ENCODE measurements at places on chromosomes 4 and X. TPM values are rescaled to one million over a fixed set of nuclear protein-coding genes. Genes with fewer than 3 reads are reported as not detected.
A peak's percentile ranks its signal among the peaks of the same experiment; 100 is the strongest.

The CHM gene
- 21.8 TPM for total RNA-seq

The CFAP99 gene
- total RNA-seq, result not detected

The UBE2K gene
- total RNA-seq, result 39.6 TPM

The ZDHHC15 gene
- total RNA-seq, result 0.69 TPM

The QRFPR gene
- not detected for total RNA-seq

The PLAC1 gene
- total RNA-seq, result not detected

The CXCL8 gene
- 1.2 TPM for total RNA-seq

The PABPC5 gene
- total RNA-seq, result not detected

DNA sequence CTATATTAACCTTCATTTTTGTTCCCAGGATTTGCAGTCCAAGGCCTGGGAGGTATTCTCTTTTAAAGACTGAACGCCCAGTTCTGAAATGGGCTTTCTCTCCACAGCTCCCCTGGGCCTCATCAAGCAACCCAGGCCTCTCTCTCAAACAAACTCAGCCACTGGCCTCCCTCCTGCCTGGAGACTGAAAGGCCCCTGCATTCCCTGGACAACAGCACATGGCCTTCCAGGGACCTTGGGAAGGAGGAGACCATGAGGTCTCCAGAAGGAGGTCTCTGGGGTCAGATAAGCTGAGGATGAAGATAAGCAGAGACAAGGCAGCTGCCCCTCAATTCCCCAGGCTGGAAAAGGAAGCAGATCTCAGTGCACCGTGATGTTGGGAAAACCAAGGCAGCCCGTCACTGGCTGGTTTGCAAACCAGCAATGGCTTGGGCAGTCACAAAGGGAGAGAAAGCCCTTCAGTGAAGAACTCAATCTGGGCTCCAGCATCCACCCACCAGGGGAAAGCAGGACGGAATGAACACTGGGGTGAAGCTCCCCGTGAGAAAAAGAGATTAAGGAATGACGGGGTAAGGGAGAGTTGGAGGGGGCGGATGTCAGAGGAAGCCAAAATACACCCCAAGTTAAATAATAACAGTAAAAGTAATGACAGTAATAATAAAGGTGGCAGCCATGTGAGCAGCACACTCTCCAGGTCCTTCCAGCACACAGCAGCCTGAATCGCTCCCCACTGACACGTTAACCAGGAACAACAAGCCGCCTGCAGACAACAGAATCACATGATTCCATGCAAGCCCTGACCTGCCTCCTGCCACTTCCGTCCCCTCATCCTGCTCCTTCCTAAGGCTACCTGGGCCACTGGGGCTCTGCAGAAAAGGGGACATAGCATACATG lies 22.3 kb downstream of the AMOT start:
- no peak overlapping the region for H3K27ac ChIP-seq
- no peaks in the 10 kb centered on the region for H3K27me3 ChIP-seq
- peaks cover 4% of the 10 kb centered on the region for H3K36me3 ChIP-seq
- no peak for DNase-seq
- no peaks in the 10 kb centered on the region for H3K4me1 ChIP-seq

DNA sequence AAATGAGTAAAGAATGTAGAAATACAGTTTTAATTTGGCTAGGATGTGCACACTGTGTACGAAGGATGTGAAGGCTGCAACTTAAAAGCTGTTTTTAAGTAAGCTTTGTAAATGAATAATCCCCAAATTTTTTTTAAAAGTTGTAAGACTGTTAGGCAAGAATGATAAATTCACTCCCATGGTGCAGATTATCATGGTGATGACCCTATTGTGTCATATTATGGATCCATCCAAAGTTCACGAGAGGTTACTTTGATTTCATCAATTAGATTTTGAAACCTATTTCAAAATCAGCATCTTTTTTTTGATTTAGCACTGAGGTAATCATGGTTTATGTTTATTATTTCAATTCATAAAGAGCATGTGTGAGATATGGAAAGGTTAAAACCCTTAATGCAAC lies 62.9 kb upstream of the ETNPPL start:
- no peaks in the 10 kb centered on the region for H3K4me1 ChIP-seq
- H3K4me3 ChIP-seq, result no peak overlapping the region
- DNase-seq, result no peak
- H3K27ac ChIP-seq, result no peak overlapping the region

DNA sequence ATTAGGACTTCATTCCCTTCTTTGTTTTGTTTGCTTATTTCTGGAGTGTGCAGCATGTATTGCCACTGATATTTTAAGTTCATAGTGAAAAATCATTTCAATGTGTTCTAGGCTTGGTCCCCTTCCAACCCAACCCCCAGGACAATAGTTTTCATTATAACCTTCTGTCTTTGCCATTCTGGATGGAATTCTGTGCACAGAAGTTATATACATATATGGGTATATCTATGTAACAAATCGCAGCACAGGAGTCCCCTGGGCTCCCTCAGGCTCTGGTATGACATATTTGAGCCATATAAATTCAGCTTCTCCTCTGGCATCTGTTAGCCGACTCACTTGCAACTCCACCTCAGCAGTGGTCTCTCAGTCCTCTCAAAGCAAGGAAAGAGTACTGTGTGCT lies at the start of gene TNMD:
Gene TNMD, plus strand, starts transcription at position 326 of the 400 bp plus-strand sequence. CDS start 83 bp downstream, outside the sequence.
- H3K4me3 ChIP-seq, result no peak within 1 kb of the TSS
- no peak within 1 kb of the TSS for H3K27ac ChIP-seq
- peaks cover 25% of the 10 kb centered on the region for H3K27me3 ChIP-seq
- no peak for DNase-seq

DNA sequence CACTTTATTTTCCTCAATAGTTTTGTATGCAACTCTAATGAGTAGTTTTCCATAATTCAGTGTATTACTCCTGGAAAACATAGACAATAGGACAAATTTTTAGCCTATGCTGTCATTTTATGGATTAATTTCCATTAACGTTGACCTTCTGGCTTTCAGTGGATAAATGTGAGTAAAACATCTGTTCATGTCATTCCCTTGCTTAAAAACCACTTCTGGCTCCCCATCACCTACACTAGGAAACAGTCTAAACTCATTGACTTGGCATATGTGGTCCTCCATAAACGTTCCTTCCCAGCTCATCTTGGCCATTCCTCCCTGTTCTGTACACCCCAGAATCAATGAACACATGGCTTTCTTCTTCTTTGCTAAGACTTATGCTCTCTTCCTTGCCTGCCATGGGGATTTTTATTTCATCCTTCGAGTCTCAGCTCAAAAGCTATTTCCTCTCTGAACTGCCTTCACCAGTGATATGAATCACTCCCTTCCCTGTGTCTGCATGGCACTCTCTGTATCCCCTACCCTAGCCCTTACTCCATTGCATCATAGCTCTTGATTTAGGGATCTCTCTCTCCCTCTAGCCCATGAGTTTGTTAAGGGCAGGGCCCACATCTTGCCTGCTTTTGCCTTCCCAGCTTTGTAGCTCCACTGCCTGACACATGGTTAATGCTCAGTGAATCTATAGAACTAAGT lies 34.8 kb downstream of the DOCK11 start:
- H3K4me1 ChIP-seq, result peaks cover 65% of the 10 kb centered on the region
- DNase-seq, result no peak
- peaks cover 3% of the 10 kb centered on the region for H3K36me3 ChIP-seq
- no peaks in the 10 kb centered on the region for H3K27me3 ChIP-seq

DNA sequence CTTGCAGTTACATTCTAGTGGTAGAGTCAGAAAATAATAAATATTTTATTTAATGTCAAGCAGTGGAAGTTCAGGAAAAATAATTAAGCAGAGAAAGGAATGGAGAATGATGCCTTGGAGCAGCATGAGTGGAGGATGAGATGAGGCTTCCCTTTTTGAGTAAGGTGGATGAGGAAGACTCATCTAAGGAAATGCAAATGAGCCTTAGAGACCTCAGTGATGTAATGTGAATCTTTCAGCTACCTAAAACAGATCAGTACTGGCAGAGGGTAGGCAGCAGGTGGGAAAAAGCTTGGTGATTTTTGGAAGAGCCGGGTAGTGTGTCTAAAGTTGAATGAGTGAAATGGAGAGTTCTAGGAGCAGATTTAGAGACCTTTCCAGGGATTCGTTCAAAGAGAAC lies 118.2 kb downstream of the GRID2 start:
- H3K4me3 ChIP-seq, result no peak overlapping the region
- no peak for DNase-seq

GRCh38 chr4:169900241-169900845 lies 125.9 kb downstream of the MFAP3L start:
- peaks cover 1% of the 10 kb centered on the region for H3K27me3 ChIP-seq
- H3K4me1 ChIP-seq, result no peaks in the 10 kb centered on the region
- no peaks in the 10 kb centered on the region for H3K36me3 ChIP-seq
- DNase-seq, result no peak
- no peak overlapping the region for H3K27ac ChIP-seq

DNA sequence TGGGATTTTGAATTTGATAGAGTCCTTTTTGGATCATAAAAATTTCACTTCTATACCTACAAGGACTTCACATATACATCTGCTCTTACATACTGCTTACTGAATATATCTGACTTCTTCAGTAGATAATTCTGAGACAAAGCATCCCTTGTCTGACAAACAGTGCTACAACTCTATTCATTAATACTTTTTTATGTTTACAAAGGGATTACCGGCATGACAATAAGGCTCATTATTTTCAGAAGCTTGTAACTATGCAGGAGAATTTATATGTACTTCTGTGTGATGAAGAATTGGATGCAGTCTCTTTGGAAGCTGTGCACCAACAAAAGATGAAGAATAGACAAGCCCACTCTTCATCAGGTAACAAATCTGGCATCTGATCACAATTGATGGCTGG lies 1070.3 kb downstream of the STIM2 start:
- no peaks in the 10 kb centered on the region for H3K36me3 ChIP-seq
- no peak overlapping the region for H3K4me3 ChIP-seq
- no peak for DNase-seq
- no peaks in the 10 kb centered on the region for H3K4me1 ChIP-seq

DNA sequence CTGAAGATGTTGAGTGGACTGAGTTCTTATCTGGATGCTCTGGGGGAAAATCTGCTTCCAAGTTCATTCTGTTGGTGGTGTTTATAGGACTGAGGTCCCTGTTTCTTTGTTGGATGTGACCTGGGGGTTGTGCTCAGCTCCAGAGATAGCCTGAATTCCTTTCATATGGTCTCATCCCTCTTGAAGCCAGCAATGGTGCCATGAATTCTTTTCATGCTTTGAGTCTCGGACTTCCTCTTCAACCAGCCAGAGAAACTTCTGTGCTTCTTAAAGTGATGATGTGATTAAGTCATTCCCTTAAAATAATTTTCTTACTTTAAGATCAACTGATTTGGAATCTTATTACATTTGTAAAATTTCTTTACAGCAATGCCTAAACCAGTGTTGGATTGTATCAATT lies 233.8 kb upstream of the UGT8 start:
- H3K4me3 ChIP-seq, result no peak overlapping the region
- H3K27ac ChIP-seq, result no peak overlapping the region
- no peaks in the 10 kb centered on the region for H3K4me1 ChIP-seq
- no peaks in the 10 kb centered on the region for H3K36me3 ChIP-seq

- H3K27me3 ChIP-seq, result no peaks in the 10 kb centered on the region
- H3K4me3 ChIP-seq, result no peak overlapping the region
- DNase-seq, result no peak
Observed at GRCh38 chrX:2317527-2318055, 183.2 kb downstream of the DHRSX start.

GRCh38 chr4:74692972-74693371 lies 101.4 kb downstream of the BTC start:
- H3K36me3 ChIP-seq, result no peaks in the 10 kb centered on the region
- H3K4me3 ChIP-seq, result no peak overlapping the region
- DNase-seq, result no peak
- no peaks in the 10 kb centered on the region for H3K4me1 ChIP-seq
- H3K27me3 ChIP-seq, result peaks cover 16% of the 10 kb centered on the region

GRCh38 chr4:7530932-7531639 lies 96.4 kb upstream of the PSAPL1 start:
- no peaks in the 10 kb centered on the region for H3K36me3 ChIP-seq
- H3K4me3 ChIP-seq, result no peak overlapping the region
- peaks cover 2% of the 10 kb centered on the region for H3K27me3 ChIP-seq

DNA sequence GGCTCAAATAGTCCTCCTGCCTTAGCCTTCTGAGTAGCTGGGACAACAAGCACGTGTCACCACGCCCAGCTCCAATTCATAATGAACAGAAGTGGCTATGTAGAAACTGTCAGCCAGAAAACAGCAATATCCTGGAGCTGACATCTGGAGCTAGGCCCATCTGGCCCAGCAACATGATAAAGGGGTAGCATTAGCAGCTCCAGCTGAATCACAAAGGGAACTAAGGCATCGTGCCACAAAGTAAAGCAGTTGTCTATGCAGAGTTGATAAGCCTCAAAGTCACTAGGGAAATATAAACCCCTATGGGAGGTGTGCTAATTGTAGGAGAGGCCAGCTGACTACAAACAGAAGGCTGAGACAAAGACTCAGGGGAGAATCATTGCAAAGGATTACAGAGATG lies 270.5 kb upstream of the GPC4 start:
- H3K36me3 ChIP-seq, result no peaks in the 10 kb centered on the region
- H3K4me1 ChIP-seq, result peaks cover 11% of the 10 kb centered on the region
- H3K27ac ChIP-seq, result no peak overlapping the region
- H3K27me3 ChIP-seq, result no peaks in the 10 kb centered on the region

DNA sequence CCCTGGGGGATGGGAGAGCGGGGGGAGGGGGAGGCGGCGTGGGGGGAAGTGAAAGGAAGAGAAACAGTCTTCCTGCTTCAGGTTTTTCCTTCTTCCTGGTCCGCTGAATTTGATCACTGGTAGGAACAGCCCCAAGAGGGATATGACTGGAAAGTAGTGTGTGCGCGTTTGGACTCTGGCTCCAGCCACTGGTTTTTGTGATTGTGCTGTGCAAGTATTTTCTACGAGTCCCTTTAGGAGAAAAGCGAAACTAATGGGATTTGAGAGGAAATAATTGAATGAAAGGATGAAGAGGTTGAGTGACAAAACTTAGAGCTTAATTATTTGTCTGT lies 836 bp downstream of the PRRG1 start:
- peaks cover 9% of the 10 kb centered on the region for H3K4me1 ChIP-seq
- H3K4me3 ChIP-seq, result no peak overlapping the region
- H3K27me3 ChIP-seq, result peaks cover 42% of the 10 kb centered on the region
- no peak overlapping the region for H3K27ac ChIP-seq
- DNase-seq, result no peak

- H3K36me3 ChIP-seq, result peaks cover 68% of the 10 kb centered on the region
- DNase-seq, result no peak
- no peak overlapping the region for H3K27ac ChIP-seq
- H3K27me3 ChIP-seq, result no peaks in the 10 kb centered on the region
Observed at GRCh38 chrX:139750390-139750789, 42.4 kb upstream of the MCF2 start.

DNA sequence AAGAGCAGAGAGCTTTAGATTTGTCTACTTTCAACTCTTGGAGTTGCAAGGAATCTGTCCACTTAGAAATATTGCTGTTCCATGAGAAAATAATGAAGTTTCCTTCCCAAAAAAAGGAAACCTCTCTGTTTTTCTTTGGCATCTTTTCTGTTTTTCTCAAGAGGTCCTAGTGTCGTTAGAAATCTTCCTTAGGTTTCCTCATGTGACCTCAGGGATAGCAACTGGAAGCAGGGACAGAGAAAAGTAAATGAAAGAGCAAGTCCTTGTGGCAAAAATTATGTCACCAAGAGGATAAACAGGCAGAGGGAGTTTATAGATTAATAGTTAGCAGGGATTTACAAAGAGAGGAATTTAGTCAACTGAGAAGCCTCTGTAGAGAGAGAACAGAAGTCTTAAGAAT lies 478.4 kb upstream of the ADGRL3 start:
- H3K4me1 ChIP-seq, result no peaks in the 10 kb centered on the region
- H3K4me3 ChIP-seq, result no peak overlapping the region
- H3K36me3 ChIP-seq, result no peaks in the 10 kb centered on the region
- H3K27me3 ChIP-seq, result no peaks in the 10 kb centered on the region
- no peak for DNase-seq
- no peak overlapping the region for H3K27ac ChIP-seq

GRCh38 chr4:70818921-70819320 lies 20.8 kb downstream of the GRSF1 start:
- no peak overlapping the region for H3K4me3 ChIP-seq
- H3K27ac ChIP-seq, result peak overlapping the region; percentile 36
- no peaks in the 10 kb centered on the region for H3K27me3 ChIP-seq
- DNase-seq, result no peak
- H3K36me3 ChIP-seq, result peaks cover 58% of the 10 kb centered on the region
